ENCODE measurements at places on chromosomes 12 and 14.

DNA sequence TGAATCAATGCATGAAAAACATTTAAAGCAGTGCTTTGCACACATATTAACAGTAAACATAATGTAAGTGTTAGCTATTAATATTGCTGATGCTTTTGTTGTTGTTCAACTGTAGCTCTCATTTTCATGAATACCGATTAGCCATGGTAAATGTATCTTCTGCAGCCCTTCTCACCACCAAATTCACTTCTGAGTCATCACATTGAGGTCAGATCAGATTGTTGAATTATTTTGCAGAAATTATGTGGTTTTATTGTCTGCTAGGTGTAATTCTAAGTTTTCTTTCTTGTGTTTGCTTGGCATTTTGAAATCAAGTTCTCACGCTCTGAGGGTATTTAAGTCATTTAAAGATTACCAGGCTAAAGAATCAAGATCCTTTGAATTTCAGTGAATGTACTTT lies 74.6 kb downstream of the AKAP6 start:
- DNase-seq, result no peak

- no peak for DNase-seq
Observed at GRCh38 chr14:39956372-39956771, 524.1 kb upstream of the FBXO33 start.

DNA sequence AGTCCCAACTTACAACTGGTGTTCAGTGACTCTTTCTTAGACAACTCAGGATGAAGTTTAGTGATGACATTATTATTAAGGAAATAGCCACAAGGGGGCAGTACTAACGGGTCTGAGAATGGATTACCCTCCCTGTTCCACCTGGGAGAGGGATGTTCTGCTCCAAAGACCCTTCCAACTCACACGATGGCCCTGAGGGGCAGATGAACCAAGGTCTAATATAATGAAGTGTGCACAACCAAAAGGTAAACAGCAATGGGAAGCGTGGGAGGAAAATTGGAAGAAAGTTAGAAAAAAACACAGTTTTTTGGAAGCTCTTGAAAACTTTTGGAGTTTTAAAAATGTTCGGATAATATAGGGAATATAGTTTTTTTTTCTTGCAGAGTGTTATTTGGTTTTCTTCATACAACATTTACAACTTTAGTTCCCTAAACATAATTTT lies 24.0 kb downstream of the FGF6 start:
- DNase-seq, result peak; percentile 64

GRCh38 chr14:62322216-62322615 lies 560.0 kb downstream of the SNAPC1 start:
- no peak for DNase-seq
